ENCODE measurements at places on chromosomes 5 and 9. TPM values are rescaled to one million over a fixed set of nuclear protein-coding genes. Genes with fewer than 3 reads are reported as not detected.

DNA sequence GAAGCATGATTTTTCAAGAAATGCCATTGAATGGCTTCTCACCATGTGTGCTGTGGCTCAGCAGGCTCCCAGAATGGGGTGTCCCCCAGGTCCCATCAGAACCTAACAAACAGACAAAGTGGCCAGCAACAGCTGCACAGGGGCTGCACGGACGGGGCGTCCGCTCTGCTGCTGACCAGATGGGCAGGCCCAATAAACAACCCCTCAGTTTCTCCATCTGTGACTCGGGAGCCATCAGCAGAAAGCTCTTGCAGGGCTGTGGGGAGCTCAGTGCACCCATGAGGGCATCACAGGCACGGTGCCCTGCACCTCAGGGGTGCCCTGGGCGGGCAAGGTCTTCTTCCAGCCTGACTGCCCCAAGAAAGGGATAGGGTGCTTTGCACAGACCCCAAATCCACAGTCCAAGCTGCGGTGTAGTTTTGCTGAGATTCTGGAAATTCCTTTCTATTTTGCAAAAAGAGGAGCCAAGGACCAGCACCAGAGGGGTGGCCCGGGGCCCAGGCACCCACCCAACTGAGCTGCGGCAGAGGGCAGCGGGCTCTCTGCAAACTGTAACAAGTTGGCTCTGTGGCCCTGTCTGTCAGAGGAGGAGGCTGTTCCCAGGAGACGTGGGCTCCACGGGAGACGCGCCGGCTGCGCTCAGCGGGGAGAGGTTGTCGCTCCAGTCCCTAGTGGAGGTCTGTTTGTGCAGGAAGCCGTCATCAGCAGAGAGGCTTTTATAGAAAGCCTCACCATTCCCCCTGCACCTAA, 138.7 kb upstream of the PPP1R26 start:
- DNase-seq = peak; percentile 57

DNA sequence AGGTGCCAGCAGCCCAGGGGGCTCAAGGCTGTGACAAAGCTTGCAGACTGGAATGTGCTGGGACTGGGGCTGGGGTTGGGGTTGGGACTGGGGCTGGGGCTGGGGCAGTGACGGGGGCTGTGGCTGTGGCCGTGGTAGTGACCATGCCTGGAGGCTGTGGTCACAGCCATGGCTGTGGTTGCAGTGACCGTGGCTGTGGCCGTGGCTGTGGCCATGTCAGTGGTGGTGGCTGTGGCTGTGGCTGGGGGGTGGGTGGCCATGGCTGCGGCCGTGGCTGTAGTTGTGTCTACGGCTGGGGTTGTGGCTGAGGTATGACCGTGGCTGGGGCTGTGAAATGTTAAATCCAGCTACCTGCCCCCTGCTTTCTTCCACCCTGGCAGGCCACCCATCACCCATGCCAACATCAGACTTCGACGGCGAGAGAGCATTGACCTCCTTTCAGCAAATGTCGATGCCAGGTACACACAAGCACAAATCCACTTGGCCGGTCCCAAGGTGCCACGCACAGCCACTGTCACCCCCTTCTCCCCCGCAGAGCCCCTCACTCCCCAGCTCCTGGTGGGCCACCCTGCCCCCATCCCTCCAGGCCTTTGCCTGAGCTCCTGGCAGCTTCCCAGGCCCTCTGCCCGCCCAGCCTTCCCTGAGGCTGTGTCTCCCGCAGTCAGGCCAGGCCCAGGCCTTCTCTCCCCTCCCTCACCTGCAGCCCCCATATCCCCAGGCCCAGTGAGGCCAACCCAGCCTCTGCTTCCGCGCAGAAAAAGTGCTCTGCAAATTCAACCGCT, 15.3 kb downstream of the LCN9 start:
- no peak for DNase-seq

DNA sequence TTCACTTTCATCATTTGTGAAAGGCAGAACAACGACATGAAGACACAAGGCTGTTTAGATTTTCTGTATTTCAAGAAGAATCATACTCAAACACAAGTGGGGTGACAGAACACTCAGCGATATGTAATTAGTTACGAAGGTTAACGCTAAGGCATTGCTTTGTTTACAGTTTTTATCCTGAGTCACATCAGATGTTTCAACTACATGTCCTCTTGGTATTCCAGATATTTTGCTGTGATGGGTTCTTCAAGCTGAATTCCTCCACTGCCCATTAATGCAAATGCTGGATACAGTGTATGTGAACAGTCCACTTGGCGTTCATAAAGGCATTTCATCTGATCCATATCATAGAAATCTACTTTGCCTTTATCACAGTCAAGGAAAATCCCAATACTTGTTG, 43.4 kb downstream of the TRIM36 start:
- DNase-seq = no peak

- no peak for DNase-seq
Measured at GRCh38 chr5:76728965-76729364, 13.0 kb downstream of the F2R start.

Gene WWC1
- 3.1 TPM for total RNA-seq
